CD4-positive, alpha-beta T cell treated with Interleukin-17A for 1 hour (primary cell): ENCODE measurements at places on chromosomes 13 and 19.

- no peak for DNase-seq
Observed at GRCh38 chr19:11384778-11385129, 640 bp upstream of the EPOR start.

DNA sequence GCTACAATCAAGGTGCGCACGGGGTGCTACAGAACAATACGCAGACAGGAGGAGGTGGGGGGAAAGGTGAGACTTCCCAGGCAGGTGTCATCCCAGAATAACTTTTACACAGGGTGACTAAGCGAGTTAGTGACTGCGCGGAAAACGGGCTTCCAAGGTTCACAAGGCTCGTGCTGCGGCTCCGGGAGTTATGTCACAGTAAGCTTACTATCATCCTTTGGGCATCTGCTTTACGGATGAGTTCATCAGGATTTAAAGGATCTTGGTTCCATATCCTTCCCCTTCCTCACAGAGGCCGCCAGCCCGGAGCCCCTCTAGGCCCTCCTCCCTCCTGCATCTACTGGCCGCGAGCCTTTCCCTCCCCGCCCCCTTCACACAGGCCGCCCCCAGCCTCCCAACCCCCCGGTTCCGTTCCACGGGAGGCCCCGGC, 474 bp upstream of the IFT88 start:
- DNase-seq = no peak

DNA sequence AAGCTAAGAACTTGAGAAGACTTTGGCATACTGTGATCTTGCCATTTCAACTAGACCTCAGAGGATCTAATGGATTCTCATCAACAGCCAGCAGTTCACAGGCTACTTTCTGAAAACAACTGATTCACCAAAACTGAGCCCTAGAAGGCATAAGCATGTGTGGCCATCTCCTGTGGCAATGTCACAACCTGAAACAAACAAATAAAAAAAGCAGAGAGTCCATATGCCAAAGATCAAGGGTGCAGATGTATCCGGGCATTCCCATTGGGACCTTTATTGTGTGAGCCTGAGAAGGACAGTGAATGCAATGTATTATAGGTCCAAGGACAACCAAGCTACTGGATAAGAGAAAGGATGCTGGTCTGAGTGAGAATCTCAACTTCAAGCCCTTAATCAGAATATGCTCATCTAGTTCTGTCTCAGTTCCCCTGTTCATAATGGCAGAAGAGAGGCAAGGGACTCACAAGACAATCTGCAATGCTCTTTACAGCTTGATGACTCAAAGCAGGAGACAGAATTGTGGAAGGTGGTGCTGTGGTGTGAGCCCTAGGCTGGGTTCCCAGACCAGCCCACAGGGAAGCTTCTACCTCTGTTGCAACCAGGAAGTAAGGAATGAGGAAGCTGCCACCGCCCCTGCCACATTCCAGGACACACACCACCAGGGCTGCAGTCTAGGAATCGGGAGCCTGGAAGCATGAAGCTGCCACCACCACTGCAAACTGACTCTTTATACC, 133.7 kb downstream of the RAP2A start:
- no peak for DNase-seq

DNA sequence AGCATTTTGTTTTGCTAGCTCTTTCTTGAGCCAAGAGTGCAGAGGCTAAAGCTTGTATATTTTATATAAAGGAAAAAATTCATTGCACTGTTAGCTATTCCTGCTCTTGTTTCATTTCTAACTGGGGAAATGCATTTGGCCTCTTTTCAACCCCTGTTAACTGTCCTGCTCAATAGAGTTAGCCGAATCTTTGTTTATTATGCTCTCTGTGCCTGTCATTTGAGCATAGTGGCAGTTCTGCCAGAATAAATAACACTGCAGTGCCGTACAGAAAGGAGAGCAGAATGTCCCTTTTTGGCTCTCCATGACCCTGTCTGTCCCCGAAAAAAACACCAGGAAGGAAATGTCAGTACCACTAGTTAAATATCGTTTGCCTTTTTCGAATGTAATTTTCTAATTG, 350.8 kb downstream of the MYO16 start:
- no peak for DNase-seq

- DNase-seq = no peak
Observed at GRCh38 chr13:85417807-85418206, 381.4 kb downstream of the SLITRK6 start.

GRCh38 chr13:39013462-39013861, 22.8 kb upstream of the STOML3 start:
- DNase-seq = no peak

GRCh38 chr19:35031072-35031881, 1.0 kb downstream of the SCN1B start:
- DNase-seq = no peak

DNA sequence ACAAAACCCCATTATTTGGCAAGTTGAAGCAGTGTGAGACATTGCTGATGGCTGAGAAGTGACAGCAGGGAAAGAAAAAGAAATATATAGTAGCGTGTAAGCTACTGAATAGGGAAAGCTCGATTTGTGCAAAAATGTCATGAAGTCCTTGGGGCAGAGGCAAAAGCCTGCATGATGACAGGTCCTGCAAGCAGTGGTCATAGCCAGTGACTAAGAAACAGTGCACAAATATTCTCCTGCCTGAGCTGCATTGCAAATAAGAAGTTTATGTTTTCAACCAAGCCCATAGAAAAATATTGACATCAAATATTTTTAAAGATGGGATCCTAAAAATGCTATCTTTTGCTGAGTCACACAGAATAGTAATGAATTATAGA, 270.0 kb downstream of the SLITRK6 start:
- DNase-seq = no peak

GRCh38 chr13:112843392-112844111, 125.5 kb upstream of the MCF2L start:
- DNase-seq = no peak

GRCh38 chr13:51731759-51732158, 72.2 kb downstream of the DHRS12 start:
- DNase-seq = no peak

DNA sequence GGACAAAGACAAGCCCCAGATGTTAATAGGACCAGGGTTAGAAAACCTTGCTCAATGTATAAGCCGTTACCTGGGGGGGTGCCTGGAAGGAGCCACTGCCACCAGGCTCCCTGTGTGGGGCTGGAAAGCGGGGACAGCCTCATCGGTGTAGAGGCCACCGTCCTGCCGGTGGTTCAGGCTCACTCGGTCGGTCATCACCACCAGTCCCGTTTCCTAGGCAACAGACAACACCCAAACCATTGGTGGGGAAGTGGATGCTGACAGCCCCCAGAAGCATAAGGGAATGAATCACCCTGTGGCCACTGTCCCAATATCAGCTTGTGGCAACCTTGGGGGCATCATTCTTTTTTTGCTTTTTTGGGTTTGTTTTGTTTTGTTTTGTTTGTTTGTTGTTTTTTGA, 55.8 kb downstream of the CPAMD8 start:
- DNase-seq = no peak

GRCh38 chr13:72638059-72638815, 89.2 kb downstream of the MZT1 start:
- no peak for DNase-seq

GRCh38 chr13:44921246-44921877, 67.9 kb downstream of the NUFIP1 start:
- no peak for DNase-seq

DNA sequence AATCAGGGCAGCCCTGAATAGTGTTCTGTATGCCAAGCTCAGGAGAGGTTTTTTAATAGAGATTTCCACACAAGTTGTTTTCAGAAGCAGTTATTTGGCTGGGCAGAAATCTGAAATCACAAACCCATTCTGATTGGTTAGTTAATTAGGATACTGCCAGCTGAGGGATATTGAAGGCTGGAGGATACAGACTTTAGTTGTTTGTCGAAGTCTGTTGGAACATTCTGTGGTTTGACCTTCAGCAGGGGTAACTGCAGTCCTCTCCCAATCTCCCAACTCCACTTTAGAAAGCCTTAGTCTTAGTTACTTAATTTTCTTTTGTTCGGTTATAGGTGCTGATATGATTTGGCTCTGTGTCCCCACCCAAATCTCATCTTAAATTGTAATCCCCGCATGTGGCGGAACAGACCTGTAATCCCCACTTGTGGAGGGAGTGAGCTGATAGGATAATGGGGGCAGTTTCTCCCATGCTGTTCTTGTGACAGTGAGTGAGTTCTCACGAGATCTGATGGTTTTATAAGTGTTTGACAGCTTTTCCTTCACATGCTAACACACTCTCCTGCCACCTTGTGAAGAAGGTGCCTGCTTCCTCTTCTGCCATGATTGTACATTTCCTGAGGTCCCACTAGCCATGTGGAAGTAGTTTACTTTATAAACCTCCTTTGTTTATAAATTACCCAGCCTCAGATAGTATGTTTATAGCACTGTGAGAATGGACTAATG, 169.2 kb downstream of the GPC5 start:
- no peak for DNase-seq

- no peak for DNase-seq
Observed at GRCh38 chr13:26989957-26990713, 181.5 kb downstream of the USP12 start.

DNA sequence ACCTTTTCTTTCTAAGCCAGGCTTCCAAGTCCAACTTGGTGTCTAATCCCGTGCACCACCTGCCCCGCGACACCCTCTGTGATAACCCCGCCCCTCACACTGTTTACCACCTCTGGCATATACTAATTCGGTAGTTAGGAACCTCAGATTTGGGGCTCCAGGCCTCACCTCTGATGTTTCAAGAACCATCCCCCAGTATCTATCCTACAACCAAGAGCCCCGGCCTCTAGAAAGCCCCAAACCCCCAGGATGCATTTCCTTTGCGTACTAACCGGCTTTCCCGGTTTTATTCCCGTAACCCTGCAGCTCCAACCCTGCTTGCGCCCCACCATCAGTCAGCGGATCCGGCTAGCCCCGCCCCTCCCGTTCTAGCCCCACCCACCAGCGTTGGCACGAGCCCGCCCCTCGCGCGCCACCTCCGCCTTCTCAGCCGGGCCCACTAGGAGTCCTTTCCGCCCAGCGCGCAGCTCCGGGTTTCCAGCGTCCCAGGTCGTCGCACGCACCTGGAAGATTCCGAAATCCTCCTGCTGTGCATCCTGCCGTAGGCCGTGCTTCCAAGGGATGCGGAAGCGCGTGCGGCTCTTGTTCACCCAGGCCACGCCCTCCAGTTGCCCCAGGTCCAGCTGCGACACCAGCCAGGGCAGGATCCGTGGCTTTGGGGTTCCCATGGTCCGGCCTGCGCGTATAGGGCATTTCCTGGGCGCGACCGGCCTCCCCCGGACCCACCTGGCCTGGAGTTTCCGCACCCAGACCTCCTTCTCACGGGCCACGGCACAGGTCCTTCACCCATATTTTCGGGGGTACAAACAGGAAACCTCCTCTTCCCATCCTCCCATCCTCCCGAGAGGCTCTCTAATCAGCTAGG, 1.3 kb downstream of the IRF3 start:
- DNase-seq = peak; percentile 91

GRCh38 chr19:47230054-47230920, 712 bp downstream of the BBC3 start:
- DNase-seq = peak; percentile 89

- no peak for DNase-seq
Observed at GRCh38 chr19:16871871-16872270, 16.9 kb upstream of the F2RL3 start.

DNA sequence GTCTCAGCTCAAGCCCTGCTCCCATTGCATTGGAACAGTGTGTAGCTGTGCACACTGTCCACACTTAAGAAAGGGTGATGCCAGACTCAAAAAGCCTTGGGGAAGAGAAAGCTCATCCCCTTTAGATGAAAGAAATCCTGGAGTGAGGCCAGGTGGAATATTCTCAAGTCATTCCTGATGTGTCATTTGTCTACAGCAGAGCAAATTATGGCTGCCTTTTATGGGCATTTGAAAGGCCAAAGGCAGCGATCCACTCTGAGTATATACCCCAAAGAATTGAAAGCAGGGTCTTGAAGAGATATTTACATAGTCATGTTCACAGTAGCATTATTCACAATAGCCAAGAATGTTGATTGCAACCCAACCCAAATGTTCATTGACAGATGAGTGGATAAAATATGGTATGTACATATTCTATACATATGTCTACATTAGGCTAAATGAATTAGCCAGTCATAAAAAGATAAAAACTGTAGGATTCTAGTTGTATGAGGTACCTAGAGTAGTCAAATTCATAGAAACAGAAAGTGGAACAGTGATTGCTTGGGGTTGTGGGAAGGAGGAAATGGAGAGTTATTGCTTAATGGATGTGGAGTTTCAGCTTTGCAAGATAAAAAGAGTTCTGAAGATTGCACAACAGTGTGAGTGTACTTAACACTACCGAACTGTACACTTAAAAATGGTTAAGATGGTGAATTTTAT, 214.9 kb downstream of the KCNRG start:
- peak; percentile 36 for DNase-seq

GRCh38 chr13:43303033-43303729, 279.8 kb downstream of the DNAJC15 start:
- DNase-seq = no peak

- peak; percentile 44 for DNase-seq
Observed at GRCh38 chr13:49791711-49792549, 552 bp downstream of the KPNA3 start.

DNA sequence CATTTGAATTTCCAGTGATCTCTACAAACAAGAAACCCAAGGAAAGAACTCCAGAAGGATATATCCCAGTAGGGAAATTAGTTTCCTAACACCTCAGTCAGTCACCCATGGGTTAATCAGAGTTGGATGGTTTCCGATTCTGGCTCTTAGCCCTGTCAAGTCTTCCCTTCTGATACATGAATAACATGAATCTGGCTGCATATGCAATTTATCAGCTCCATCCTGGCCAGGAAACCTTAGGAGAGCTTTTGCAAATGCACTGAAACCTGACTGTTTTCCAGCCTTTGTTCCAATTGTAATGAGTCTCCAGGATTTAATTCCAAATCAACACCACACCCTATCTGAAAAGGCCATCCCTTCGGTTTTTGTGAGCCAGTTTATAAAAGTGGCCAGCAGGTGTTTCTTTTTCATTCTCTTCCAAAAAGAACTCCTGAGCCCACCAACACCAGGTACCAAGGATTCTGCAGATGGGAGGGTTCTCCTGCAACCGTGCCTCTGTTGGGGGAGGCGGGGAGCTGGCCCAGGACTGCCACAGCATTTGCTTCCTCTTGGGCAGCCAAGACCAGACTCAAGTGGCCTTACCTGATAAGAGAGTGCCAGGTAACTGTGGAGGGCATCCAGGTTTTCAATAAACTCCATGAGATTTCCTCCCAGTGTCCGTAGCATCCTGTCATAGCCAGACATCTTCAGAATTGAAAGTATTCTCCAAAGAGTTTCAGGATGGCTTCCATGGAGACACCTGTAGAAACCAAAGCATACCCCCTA, 77.5 kb downstream of the C13orf42 start:
- no peak for DNase-seq

- DNase-seq = no peak
Observed at GRCh38 chr13:30810261-30810701, 74.9 kb downstream of the ALOX5AP start.

- DNase-seq = no peak
Observed at GRCh38 chr19:21705393-21705792, 62.0 kb downstream of the ZNF100 start.

- DNase-seq = no peak
Observed at GRCh38 chr19:33641261-33641660, 19.5 kb downstream of the CHST8 start.

DNA sequence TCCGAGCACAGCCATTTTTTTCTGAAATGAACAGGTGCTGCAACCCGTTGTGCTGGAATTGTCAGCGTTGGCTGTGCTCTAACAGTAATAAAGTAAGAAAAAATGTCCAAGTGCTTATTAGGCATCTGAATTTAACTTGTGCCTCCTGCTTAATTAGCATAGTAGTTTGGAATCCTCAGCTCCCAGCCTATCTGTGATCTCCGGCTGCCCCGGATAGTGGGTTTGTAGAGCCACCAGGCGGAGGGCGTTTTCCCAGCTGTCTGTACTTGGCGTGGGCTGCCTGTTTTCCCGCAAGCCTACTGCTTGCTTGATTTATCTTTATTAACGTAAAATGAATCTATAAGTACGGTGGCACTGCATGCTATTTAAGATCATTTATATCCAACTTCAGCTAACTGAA, 137.9 kb downstream of the MTUS2 start:
- DNase-seq = no peak
